H1 (cell line): ENCODE measurements at places on chromosomes 7 and 10. TPM values are rescaled to one million over a fixed set of nuclear protein-coding genes. Genes with fewer than 3 reads are reported as not detected.

The ABCB1 gene
- 0.88 and 1.2 TPM in 2 replicates for total RNA-seq

The HOXA10 gene
- total RNA-seq: not detected in 2 replicates

The ACHE gene
- 4.3 and 4.8 TPM in 2 replicates for total RNA-seq

The ANXA8L1 gene
- not detected in 2 replicates for total RNA-seq

The MMRN2 gene
- 0.96 and 1.2 TPM in 2 replicates for total RNA-seq

The APBB1IP gene
- not detected in 2 replicates for total RNA-seq

The EPDR1 gene
- total RNA-seq: 5.9 and 6.4 TPM in 2 replicates

The CNPY1 gene
- not detected in 2 replicates for total RNA-seq

The HDAC9 gene
- 9.4 and 13.1 TPM in 2 replicates for total RNA-seq

- no peak overlapping the region for H3K27ac ChIP-seq
- H3K36me3 ChIP-seq: no peaks in the 10 kb centered on the region
- DNase-seq: no peak
- H3K4me3 ChIP-seq: no peak overlapping the region
Observed at GRCh38 chr7:52830801-52831200, 204.6 kb upstream of the POM121L12 start.

DNA sequence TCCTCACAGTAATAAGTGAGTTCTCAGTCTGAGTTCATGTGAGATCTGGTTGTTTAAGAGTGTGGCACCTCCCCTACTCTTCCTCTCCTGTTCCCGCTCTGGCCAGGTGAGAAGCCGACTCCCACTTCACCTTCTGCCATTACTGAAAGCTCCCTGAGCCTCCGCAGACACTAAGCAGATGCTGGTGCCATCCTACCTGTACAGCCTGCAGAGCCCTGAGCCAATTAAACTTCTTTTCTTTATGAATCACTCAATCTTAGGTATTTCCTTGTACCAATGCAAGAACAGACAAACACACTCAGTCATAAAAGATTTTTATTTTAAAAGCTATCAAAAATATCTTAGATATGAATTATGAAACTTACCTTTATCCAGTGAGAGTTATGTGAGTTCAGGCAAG lies 39.5 kb upstream of the PFKP start:
- H3K27me3 ChIP-seq: no peaks in the 10 kb centered on the region
- no peak for DNase-seq
- no peaks in the 10 kb centered on the region for H3K4me1 ChIP-seq

DNA sequence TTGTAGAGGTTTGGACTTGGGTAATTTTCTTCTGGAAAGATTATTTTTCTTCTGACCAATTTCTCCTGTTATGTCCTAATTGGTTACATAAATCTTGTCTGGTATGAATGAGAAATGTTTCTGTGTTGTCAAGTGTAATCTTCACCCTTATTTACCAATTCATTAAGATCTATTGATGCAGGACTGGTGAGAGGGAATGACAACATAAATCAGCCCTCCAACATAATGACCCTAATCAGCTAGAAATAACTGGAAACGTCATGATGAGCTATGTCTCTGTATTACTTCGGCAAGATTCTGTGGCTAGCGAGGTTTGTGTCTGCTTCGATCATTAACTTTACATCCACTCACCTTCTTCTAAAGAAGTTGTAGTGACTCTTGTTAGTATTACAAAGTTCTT lies 3.5 kb downstream of the FOXP2 start:
- no peaks in the 10 kb centered on the region for H3K36me3 ChIP-seq
- no peak for DNase-seq
- peaks cover 6% of the 10 kb centered on the region for H3K4me1 ChIP-seq
- H3K27me3 ChIP-seq: no peaks in the 10 kb centered on the region
- H3K27ac ChIP-seq: no peak overlapping the region

DNA sequence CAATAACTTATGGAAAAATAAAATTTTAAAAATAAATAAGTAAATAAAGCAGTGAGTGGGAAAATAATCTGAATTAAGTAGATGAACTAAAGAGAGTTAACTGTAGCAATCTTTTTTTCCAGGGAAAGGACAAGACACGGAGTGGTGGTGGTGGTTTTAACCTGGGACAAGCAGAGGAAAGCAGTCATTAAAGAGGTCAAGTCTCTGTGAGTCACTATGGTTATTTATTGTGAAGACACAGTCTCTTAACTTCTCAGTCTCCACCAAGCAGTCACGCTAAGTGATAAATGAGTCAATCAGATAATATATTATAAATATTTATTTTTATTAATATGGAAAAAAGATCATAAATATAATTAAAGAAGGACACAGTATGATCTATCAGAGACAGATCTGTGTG lies 228.1 kb upstream of the MEOX2 start:
- H3K27ac ChIP-seq: no peak overlapping the region
- H3K27me3 ChIP-seq: no peaks in the 10 kb centered on the region
- no peak for DNase-seq
- H3K4me1 ChIP-seq: no peaks in the 10 kb centered on the region

GRCh38 chr10:132978542-132978941 lies 36.2 kb upstream of the CFAP46 start:
- H3K27me3 ChIP-seq: no peaks in the 10 kb centered on the region
- no peak overlapping the region for H3K4me3 ChIP-seq
- no peaks in the 10 kb centered on the region for H3K36me3 ChIP-seq
- no peak overlapping the region for H3K27ac ChIP-seq

GRCh38 chr7:66076462-66077329 lies 1.1 kb downstream of the ASL start:
- no peak overlapping the region for H3K27ac ChIP-seq
- H3K36me3 ChIP-seq: no peaks in the 10 kb centered on the region
- H3K4me1 ChIP-seq: peaks cover 10% of the 10 kb centered on the region
- peak overlapping the region; percentile 86 for H3K4me3 ChIP-seq
- DNase-seq: no peak

DNA sequence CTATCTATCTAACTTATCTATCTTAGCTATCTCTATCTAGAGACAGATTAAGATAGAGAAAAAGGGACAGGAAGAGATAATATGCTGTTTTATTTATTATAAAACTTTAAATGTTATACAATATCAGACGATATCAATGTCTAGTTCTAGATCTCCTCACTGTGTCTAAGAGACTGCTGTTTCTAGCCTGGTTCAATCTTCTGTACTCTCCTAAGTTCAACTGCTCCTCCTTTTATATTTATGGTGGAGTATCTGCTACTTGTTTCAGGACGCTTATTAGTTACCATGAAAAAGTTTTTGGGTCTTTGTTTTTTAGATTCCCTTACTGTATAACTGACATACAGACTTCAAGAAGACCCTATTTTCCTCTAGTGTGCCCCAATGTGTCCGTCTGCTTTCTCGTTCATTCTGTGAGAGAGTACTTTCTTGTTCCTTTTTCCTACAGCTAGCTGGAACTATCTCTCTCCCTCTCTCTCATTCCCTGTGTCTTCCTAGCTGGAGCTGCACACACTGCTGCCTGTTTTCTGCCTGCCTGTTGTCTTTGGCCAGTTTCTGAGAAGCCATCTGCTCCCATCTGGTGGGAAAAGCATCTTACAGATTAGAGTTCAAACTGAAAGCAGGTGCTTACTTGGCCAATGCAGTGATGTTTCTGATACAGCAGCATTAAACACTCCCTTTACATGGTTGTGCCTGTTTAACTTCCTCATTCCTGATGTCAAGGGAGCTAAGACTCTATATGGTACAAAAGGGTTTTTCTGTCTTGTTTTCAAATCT lies 49.4 kb upstream of the ARL4A start:
- H3K27ac ChIP-seq: no peak overlapping the region
- no peaks in the 10 kb centered on the region for H3K27me3 ChIP-seq
- no peaks in the 10 kb centered on the region for H3K4me1 ChIP-seq
- H3K4me3 ChIP-seq: no peak overlapping the region

DNA sequence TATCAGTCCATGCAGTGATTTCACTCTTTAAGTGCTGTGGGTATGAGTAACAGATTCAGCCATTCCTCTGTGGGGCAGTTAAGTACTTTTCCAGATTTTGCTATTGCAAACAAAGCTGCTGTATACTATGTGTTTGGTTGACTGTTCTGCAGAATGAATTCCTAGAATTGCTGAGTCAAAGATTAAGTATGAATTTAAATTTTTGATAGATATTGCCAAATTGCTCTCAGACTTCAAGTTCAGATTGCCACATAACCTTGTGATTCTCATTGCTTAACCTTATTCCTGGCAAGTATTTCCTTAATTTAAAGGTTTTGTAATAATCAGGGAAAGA lies 21.6 kb upstream of the SAR1A start:
- H3K4me1 ChIP-seq: no peaks in the 10 kb centered on the region
- H3K27me3 ChIP-seq: no peaks in the 10 kb centered on the region
- H3K4me3 ChIP-seq: no peak overlapping the region
- no peak for DNase-seq
- no peak overlapping the region for H3K27ac ChIP-seq

- H3K4me3 ChIP-seq: no peak overlapping the region
- no peak for DNase-seq
- H3K36me3 ChIP-seq: peaks cover 28% of the 10 kb centered on the region; the same call in 1 of the 2 replicates
- no peak overlapping the region for H3K27ac ChIP-seq
- no peaks in the 10 kb centered on the region for H3K4me1 ChIP-seq
Observed at GRCh38 chr7:99002827-99003212, 124.5 kb downstream of the TRRAP start.

- no peak overlapping the region for H3K27ac ChIP-seq
- H3K36me3 ChIP-seq: no peaks in the 10 kb centered on the region
- H3K27me3 ChIP-seq: no peaks in the 10 kb centered on the region
- DNase-seq: no peak
- H3K4me1 ChIP-seq: no peaks in the 10 kb centered on the region
- no peak overlapping the region for H3K4me3 ChIP-seq
Observed at GRCh38 chr10:76291175-76291574, 859.8 kb downstream of the LRMDA start.

- DNase-seq: no peak
- no peak overlapping the region for H3K27ac ChIP-seq
- H3K4me3 ChIP-seq: no peak overlapping the region
- H3K27me3 ChIP-seq: no peaks in the 10 kb centered on the region
- no peaks in the 10 kb centered on the region for H3K4me1 ChIP-seq
Observed at GRCh38 chr10:63171255-63171855, 38.2 kb downstream of the NRBF2 start.

GRCh38 chr10:57716884-57717283 lies 550.8 kb downstream of the IPMK start:
- H3K36me3 ChIP-seq: no peaks in the 10 kb centered on the region
- H3K4me1 ChIP-seq: no peaks in the 10 kb centered on the region
- no peak for DNase-seq
- no peaks in the 10 kb centered on the region for H3K27me3 ChIP-seq

- no peak for DNase-seq
- H3K4me1 ChIP-seq: no peaks in the 10 kb centered on the region
- H3K36me3 ChIP-seq: 0 out of 2 replicates have a peak, but pooled peaks cover 4% of the 10 kb centered on the region
- no peaks in the 10 kb centered on the region for H3K27me3 ChIP-seq
- H3K4me3 ChIP-seq: no peak overlapping the region
Observed at GRCh38 chr10:22534849-22535604, 179.4 kb downstream of the PIP4K2A start.

DNA sequence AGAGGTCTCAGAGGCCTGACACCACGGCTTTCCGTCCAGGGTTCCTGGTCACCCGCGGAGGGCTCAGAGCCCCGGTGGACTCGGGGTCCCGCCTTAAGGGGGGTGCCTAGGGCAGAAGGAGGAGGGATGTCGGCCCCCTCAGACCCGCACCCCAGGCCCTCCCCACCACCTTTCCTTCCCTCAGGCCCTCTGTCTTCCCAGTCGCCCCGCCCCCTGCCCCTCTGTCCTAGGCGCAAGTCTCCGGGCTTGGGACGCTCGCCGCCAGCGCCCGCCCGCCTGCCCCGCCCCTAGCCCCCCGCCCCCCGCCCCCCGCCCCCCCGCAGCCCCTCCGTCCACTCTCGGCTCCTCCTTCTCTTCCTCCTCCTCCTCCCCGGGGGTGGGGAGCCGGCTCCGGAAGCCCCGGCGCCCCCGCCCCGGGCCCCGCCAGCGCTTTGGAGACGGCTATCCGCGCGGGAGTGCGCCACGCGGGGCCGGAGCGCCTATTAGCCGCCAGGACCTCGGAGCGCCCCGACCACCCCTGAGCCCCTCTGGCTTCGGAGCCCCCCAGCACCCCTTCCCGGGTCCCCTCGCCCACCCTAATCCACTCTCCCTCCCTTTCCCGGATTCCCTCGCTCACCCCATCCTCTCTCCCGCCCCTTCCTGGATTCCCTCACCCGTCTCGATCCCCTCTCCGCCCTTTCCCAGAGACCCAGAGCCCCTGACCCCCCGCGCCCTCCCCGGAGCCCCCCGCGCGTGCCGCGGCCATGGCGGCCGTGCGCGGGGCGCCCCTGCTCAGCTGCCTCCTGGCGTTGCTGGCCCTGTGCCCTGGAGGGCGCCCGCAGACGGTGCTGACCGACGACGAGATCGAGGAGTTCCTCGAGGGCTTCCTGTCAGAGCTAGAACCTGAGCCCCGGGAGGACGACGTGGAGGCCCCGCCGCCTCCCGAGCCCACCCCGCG lies at the start of gene AEBP1:
TSS of gene AEBP1 (plus strand) at position 423 of the 937 bp plus-strand sequence. CDS start at position 744, 321 bp downstream.
- peak within 1 kb of the TSS; percentile 54 for H3K4me3 ChIP-seq
- peaks cover 20% of the 10 kb centered on the region for H3K27me3 ChIP-seq
- no peaks in the 10 kb centered on the region; the same call in 1 of the 2 replicates for H3K36me3 ChIP-seq

DNA sequence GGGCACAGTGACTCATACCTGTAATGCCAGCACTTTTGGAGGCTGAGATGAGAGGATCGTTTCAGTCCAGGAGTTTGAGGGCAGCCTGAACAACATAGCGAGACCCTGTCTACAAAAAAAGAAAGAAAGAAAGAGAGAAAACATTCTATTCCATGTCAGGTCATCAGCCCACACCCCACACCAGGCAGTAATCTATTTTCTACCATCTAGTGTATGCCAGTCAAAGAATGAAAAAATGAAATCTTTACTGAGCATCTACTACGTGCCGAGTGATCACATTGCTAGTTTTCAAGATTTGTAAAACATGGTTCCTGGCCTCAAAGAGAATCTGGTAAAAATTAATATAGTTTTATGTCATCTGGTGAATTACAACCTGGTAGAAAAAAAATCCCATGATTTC lies 3.1 kb upstream of the EPHB4 start:
- no peaks in the 10 kb centered on the region for H3K36me3 ChIP-seq
- DNase-seq: no peak
- H3K4me3 ChIP-seq: no peak overlapping the region
- H3K27ac ChIP-seq: no peak overlapping the region
- H3K27me3 ChIP-seq: no peaks in the 10 kb centered on the region

- DNase-seq: no peak
- H3K36me3 ChIP-seq: peaks cover 8% of the 10 kb centered on the region; the same call in 1 of the 2 replicates
- H3K4me3 ChIP-seq: no peak overlapping the region
- H3K4me1 ChIP-seq: no peaks in the 10 kb centered on the region; the same call in 1 of the 2 replicates
- no peaks in the 10 kb centered on the region for H3K27me3 ChIP-seq
Observed at GRCh38 chr10:114940735-114941134, 2.7 kb downstream of the TRUB1 start.

- H3K36me3 ChIP-seq: no peaks in the 10 kb centered on the region
- no peaks in the 10 kb centered on the region for H3K4me1 ChIP-seq
- no peak overlapping the region for H3K27ac ChIP-seq
- no peak overlapping the region for H3K4me3 ChIP-seq
- no peaks in the 10 kb centered on the region for H3K27me3 ChIP-seq
Observed at GRCh38 chr10:80871083-80871482, 333.4 kb downstream of the SH2D4B start.

GRCh38 chr7:8640671-8641070 lies 207.3 kb downstream of the NXPH1 start:
- H3K27me3 ChIP-seq: no peaks in the 10 kb centered on the region
- no peak overlapping the region for H3K27ac ChIP-seq
- no peaks in the 10 kb centered on the region for H3K4me1 ChIP-seq
- DNase-seq: no peak
